ENCODE measurements at places on chromosomes 11 and 22. TPM values are rescaled to one million over a fixed set of nuclear protein-coding genes. Genes with fewer than 3 reads are reported as not detected.

Gene RFPL3
- total RNA-seq = not detected

Gene SUSD2
- 0.58 TPM for total RNA-seq

Gene RAB30
- total RNA-seq = 2.2 TPM

DNA sequence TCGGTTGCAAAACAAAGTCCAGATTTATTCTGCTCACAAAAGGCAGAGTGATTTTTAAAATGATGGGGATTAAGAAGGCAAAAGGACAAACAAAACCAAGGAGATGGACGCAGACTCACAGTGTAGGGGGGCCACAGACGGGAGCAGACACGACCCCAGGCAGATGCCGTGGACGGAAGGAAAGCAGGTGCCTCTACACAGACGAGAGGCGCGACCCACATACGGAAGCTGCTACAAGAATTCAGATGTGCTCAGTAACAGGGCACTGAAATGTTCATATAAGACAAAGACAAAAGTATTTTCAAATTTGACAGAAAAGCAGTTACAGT lies 148.9 kb downstream of the BRD1 start:
- DNase-seq = no peak
- H3K27me3 ChIP-seq = peaks cover 46% of the 10 kb centered on the region
- no peaks in the 10 kb centered on the region for H3K36me3 ChIP-seq
- no peak overlapping the region for H3K4me3 ChIP-seq
- no peaks in the 10 kb centered on the region for H3K4me1 ChIP-seq
- no peak overlapping the region for H3K27ac ChIP-seq

DNA sequence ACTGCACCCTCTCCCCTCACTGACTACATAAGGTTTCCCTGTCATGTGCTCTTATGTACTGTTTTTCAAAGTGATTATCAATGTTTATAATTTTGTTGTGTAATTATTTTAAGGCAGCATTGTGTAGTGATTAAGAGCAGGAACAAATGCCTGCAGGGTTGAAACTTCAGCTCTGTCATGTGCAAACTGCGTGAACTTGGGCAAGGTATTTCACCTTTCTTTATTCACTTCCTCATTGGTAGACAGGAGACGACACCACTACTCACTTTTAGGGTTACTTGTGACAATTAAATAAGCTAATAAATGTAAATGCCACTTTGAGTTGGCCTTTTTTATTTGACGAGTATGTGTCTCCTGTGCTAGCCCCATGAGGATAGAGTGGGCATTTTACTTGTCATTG lies 86.5 kb upstream of the E2F8 start:
- no peaks in the 10 kb centered on the region for H3K27me3 ChIP-seq
- H3K36me3 ChIP-seq = no peaks in the 10 kb centered on the region
- no peak for DNase-seq
- no peak overlapping the region for H3K4me3 ChIP-seq

DNA sequence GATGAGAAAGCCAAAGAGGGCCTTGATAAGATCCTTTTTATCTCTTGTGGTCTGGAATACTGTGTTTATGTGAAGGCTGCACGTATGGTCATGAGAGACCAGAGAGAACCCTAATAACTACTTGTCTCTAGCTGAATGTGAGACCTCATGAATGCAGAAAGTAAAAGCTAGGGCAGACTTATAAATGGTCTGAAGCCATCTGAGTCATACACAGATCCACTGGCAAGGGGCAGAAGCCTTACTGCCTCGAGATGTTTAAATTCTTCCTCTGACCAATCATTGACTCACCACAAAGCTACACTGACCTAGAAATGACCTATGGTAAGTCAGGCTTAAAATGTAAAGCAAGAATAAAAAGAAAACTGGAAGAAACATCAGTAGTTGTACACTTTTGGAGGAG lies 22.7 kb upstream of the OR4B1 start:
- no peaks in the 10 kb centered on the region for H3K36me3 ChIP-seq

- H3K27ac ChIP-seq = no peak overlapping the region
- H3K36me3 ChIP-seq = no peaks in the 10 kb centered on the region
- DNase-seq = no peak
- no peaks in the 10 kb centered on the region for H3K4me1 ChIP-seq
- no peak overlapping the region for H3K4me3 ChIP-seq
Observed at GRCh38 chr11:32365192-32365591, 70.1 kb downstream of the WT1 start.

Measured in stomach (tissue), 19 donors.